8988T (cell line): ENCODE measurements at places on chromosomes 6 and 20.

DNA sequence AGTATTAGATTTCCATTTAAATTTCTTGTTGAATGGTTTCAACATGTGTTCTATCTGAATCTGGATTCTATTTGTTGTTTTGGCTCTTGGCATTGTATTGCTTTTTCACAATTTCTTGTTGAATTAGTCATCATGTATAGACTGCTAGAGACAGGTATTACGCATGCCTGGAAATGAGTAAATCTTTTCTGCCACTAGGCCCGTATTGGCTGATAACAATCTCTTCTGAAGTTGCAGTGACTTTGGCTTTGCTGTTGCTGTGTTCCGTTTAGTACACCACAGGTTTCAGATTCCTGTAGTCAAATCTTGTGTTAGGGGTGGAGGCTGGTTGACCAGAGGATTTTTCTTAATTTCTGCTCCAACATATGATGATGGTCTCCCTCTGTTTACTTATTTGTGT, 1339.4 kb downstream of the GRIK2 start:
- DNase-seq, result no peak

GRCh38 chr6:130978660-130979396, 84.2 kb downstream of the EPB41L2 start:
- no peak for DNase-seq

- no peak for DNase-seq
Measured at GRCh38 chr6:157533048-157533871, 152.3 kb downstream of the ZDHHC14 start.

- no peak for DNase-seq
Measured at GRCh38 chr20:37741055-37741454, 47.2 kb downstream of the CTNNBL1 start.

- no peak for DNase-seq
Measured at GRCh38 chr6:128696691-128697689, 176.6 kb upstream of the PTPRK start.

DNA sequence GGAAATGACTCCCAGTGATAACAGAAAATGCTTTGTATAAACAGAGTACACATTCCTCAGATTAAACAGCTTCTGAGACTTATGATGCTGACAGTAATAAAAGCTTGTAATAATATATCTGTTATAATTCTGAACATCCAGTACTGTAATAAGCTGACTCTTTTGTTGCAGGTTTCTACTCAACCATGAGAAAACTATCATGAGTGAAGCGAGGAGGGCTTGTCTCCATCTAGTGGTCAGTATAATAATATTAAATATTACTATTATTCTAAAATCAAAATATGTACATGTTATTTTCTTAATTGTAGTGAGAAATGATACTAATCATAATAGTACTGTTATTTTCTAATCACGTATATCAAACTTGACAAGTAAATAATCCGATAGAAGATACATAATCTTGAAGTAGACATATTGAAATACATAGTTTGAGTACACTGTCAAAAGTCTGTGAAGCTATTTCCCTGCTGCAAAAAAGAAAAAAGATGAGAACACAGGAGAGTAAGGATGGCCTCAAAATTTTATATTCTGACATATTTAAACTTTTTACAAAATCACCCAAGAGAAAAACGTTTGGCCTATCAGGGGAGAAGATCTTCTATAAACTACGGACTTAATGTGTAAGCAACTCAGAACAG, 183.1 kb downstream of the MOXD1 start:
- DNase-seq, result no peak

DNA sequence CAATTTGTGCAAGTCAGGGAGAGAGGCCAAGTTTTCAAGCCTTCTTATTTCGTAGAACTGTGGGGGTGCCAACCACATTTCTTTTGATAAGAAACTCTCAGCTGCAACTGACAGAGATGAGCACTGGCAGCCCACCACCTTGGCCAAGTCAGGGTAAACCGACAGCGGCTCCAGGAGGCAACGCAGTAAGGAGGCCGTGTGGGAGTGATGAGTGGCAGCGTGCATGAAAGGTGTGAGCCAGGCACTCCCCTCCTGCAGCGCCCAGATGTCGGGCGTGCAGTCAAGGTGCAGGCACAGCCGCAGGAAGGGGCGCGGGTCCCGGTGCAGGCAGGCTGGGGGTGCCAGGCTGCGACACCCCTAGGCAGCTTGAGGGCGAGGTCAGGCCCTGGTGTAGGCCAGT, 49.2 kb upstream of the HDAC2 start:
- no peak for DNase-seq

DNA sequence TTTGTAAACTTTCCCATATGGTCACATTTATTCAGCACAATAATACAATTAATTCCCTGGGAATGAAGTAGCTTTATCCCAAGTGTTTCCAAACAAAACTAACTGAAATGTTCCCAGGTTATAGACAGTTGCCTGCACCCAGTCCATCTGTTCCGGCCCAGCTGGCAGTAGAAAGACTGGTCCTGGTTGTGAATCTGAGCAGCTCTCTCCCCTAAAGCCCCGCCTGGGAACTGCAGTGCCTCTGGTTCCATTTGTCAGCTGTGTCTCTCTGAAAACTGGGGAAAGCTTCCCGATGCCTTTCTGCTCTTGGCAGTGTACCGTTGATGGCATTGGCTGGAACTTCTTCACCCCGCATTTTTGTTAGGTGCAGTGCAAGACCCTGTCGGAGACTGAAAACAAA, 8.7 kb downstream of the MTHFD1L start:
- DNase-seq, result no peak
